Activated T-cell treated with anti-CD3 and anti-CD28 coated beads, Interleukin-2, amount 50 U/mL, for 48 hours (primary cell): ENCODE measurements at places on chromosomes 5 and 9.
A peak's percentile ranks its signal among the peaks of the same experiment; 100 is the strongest.

DNA sequence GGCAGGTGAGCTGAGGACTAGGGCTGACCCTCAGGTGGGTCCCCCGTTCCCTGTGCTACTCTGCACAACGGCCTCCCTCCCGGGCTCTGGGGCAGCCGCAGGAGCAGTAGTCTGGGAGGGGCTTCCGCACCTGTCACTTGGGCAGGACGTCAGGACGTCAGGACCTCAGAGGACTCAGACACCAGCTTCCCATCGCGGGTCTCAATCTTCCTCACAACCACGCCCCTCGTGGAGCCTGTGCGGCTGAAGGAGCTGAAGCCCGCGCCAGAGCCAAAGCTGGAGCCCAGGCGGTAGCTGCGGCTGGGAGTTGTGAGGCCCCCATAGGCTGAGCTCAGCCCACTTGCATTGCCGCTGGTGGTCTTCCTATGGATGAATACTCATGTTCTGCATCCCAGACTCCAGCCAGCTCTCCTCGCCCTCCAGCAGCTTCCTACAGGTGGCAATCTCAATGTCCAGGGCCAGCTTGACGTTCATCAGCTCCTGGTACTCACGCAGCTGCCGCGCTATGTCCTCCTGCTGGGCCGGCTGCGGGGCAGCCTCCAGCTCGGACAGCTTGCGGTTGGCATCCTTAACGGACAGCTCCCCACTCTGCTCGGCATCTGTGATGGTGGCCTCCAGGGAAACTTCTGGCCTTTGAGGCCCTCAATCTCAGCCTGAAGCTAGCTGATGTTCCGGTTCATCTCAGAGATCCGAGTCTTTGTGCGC is 381.4 kb upstream of the RGMB start:
- DNase-seq = no peak

- no peak for DNase-seq
Observed at GRCh38 chr5:159657771-159658170, 258.5 kb upstream of the ADRA1B start.

DNA sequence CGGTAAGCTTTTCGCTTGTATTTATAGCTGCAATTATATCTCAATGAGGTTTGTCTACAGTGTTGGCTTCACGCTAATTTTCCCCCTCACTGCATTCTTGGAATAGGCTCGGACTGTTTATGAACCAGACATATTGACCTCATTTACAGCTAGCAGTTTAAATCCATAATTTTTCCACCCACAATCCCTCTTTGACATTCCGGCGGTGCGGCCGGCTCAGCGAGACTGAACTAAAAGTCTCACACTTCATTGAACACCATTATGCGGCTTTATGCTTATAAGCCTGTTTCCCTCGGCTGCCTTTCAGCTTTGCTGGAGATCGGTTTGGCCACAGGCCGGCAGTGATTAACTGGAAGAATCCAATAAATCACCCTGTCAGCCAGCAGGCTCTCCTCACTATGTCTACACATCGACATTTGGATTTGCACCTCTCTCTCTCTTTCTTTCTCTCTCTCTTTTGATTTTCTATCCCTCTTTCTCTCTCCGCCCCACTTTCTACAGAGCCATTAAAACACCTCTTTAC is 315.0 kb upstream of the TLE4 start:
- DNase-seq = no peak

- peak; percentile 82 for DNase-seq
Observed at GRCh38 chr5:50962934-50963872, 296.8 kb downstream of the PARP8 start.

DNA sequence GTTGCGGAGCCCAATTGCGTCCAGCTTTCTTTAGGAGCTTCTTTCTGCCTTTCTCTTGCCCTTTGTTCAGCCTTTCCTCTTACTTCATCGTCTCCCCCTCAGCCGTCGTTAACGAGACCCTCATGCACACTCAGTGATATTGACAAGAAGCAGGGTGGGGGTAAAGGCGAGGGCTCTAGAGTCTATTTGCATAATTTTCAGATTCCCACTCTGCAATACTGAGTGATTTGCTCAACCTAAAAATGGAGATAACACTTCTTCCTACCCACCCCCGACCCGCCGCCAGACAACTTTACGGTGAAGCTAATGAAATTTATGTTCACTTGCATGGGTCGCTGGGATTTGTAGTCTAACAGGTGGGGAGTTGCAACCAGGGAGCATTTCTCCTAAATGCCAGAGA is 1.3 kb upstream of the TBC1D2 start:
- DNase-seq = peak; percentile 33

GRCh38 chr5:8012131-8012977 is 143.4 kb downstream of the MTRR start:
- DNase-seq = no peak

- DNase-seq = no peak
Observed at GRCh38 chr5:5304361-5305020, 118.0 kb upstream of the ICE1 start.

DNA sequence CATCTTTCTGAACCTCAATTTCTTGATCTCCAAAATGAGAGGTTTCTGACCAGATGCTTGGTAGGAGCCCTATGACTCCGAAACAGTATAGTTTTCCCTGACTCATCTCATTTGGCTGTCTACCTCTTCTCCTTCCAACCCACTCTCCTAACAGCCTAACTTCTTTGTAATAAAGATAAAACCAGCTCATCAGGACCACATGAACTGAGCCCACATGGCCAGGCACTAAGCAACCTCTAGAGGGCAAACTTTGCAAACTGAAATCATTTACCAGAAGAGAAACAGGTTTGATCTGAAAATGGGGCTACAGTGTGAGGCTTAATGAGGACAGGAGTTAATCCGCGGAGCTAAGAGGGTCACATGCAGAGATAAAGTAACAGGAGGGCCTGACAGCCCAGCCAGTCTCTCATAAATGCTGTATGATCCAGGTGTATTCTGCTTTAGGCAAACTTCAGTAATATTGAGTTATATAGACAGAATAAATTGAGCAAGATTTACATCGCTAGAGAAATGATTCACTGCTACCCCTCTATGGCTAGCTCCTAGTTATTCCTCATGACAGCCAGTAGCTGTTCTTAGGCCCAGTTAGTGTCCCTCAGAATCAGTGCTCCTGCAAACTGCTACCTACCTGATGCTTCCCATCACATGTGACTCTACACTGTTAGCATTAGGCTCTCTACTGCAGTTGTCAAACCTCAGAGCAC is 64.6 kb downstream of the ABCA1 start:
- DNase-seq = peak; percentile 59

GRCh38 chr5:78527054-78527859 is 121.3 kb downstream of the LHFPL2 start:
- DNase-seq = no peak

DNA sequence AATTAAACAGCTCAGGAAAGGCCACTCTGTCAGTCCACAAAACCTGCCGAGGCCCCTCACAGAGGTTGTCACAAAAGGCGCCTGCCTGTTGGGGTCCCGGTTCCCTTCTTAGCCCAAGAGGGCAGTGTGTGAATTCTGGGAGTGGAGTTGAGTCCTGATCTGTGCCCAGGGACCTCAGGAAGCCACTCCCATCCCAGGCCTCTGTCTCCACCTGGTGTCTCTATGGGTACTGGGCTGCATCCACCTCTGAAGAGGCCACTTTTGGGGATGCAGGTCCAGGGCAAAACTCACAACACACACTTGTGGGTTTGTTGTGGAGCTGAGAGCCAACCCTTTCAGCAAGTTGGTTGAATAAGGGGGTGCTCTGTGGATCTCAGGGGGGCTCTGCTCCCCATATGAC is 74.3 kb upstream of the STXBP1 start:
- no peak for DNase-seq

DNA sequence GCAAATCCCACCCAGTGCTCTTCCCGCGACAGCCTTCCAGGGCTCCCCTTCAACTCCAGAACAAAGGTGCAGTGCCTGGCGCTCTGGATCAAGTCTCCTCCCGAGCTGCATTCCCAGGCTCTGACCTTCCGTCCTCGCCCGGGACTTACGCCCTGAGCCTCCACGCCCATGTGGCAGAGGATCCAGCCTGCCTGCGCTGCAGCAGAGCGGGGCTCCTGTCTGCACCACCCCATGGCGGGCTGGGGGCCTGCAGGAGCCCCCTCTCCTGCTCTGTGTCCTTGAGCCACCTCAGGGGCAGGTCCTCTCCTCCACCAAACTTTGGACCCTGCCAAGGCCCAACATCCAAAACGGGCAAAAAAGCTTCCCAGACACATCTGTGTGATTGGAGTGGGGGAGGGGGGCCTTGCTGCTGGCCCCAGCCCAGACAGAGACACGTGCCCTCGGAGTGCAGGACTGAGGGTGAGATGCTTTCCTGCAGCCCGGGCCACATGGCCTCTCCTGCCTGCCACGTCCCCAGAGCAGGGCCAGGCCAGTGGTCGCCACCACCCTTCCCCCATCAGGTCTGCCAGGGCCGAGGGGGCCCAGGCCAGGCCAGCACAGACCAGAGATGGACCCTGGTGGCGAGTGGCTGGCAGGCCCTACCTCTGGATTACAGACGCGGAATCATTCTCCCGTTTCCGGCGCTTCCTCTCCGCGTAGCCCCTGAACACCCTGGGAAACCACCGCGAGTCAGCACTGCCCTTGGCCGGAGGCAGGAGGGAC is 4.4 kb downstream of the NSMF start:
- no peak for DNase-seq

DNA sequence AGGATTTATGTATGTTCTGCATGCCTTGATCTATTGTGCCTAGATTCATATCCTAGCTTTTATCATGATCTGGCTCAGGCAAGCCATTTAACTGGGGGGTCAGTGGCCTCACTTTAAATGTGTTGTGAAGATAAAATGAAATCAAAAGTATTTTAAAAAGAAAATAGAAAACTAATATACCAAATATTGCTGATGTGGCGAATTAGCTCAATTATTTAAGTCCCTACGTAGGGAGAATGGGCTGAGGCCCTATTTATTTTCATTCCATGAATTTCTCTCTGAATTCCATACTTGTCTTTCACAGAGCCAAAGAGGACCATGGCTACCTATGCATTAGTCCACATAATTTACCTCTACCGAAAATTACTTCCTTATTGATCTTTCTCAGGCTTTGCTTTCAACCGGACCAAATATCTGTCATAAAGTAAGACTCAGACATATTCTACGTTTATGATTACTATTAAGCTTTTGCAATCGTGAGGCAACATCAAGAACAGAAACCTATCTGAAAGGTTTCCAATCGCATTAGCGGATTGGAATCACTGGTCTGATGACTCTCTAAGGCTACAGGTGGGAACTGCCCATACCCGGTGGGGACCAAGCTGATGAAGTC is 1.7 kb downstream of the MBLAC2 start:
- DNase-seq = no peak

DNA sequence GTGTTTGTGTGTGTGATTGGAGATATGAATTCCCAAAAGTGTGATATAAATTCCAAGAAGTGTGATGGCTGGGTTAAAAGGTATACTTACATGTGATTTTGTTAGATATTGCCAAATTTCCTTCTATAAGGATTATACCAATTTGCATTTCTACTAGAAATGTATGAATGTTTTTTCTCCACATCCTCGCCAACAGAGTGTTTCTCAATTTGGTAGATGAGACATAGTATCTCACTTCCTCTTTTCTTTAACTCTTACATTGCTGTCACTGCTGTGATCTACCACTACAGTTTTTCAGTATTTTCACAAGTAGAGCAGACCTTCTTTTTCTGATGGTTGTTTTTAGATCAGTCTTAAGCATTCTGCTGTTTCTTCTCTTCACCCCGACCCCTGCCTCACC is 111.3 kb downstream of the FER start:
- DNase-seq = no peak

DNA sequence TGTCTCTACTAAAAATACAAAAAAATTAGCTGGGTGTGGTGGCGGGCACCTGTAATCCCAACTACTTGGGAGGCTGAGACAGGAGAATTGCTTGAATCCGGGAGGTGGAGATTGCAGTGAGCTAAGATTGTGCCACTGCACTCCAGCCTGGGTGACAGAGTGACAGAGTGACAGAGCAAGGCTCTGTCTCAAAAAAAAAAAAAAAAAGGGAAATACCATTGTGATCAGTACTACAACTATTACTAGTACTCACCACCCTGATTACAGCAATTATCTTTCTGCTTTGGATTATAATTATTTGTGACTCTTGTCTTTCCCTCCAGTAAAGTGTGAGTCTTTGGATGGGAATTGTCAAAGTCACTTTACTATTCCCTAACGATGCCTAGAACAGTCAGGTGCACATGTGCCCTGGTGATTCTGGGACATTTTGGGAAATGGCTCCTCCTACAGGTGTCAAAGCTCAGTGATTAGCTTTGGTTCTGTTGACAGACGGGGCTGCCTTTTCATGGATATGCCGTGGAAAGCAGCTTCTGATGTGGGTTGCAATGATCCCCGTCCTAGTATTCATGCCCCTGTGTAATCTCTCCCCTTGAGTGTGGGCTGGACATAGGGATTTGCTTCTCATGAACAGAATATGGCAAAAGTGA is 31.8 kb upstream of the FRRS1L start:
- no peak for DNase-seq

DNA sequence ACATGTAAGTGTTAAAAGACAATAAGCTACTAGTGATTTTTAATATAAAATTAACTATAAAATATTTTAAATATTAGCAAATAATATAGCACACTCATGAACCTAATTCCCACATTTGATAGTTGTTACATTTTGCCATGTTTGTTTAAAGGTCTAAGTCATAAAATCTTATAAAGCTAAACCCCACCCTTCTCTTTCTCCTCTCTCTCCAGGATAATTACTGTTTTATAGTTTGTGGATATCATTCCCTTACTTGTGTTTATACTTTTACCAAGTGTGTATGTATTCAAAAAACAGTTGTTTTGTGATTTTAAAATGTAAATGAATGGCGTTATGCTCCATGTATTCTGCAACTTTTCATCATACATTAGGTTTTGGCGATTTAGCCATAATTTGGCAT is 34.2 kb downstream of the LYRM7 start:
- DNase-seq = no peak

GRCh38 chr5:66889524-66889923 is 293.3 kb downstream of the MAST4 start:
- no peak for DNase-seq

GRCh38 chr5:174303035-174303434 is 257.5 kb downstream of the NSG2 start:
- DNase-seq = no peak

GRCh38 chr5:6542421-6543345 is 90.2 kb downstream of the NSUN2 start:
- DNase-seq = no peak

GRCh38 chr5:83856881-83857280 is 136.2 kb upstream of the HAPLN1 start:
- DNase-seq = no peak

DNA sequence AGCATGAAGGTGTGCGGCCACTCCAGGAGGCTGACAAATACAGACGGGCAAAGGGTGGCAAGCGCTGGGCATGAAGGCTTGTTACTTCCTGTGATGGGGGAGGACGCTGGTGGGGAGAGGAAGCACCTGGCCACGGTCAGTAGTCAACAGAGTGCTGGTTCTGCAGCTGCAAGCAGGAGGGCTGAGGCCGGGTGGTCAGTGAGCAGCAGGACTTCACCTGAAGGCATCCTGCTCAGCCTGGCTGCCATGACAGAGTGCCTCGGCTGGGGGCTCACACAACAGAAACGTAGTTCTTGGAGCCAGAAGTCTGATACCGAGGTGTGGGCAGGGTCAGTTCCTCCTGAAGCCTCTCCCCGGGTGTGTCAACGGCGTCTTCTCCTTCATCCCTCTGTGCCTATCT is 118.6 kb upstream of the IRX4 start:
- DNase-seq = no peak
